ENCODE measurements at places on chromosomes 1 and 21.

- DNase-seq: no peak
These were observed 128.0 kb upstream of the KLHDC7A start for GRCh38 chr1:18352636-18353265.

GRCh38 chr1:234504969-234505768 lies 26.2 kb upstream of the TARBP1 start:
- DNase-seq: no peak

DNA sequence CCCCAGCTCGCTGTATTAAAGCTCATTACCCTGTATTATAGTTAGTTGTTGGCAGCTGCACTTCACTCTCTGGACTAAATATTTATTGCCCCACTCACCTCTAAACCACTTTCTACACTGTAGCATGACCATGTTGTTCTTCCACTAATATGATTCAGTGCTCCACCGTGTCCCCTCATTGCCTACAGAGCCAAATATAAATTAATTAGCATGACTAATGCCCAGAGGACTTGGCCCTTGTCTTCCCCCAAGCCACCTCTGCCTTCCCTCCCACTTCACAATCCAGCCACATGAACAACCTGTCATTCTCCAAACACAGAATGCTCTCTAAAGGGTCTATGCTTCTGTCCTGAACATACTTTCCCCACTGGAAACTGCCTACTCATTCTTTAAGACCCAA lies 276.5 kb downstream of the PLPP3 start:
- no peak for DNase-seq

- DNase-seq: no peak
These were observed 30.5 kb downstream of the NTNG1 start for GRCh38 chr1:107171333-107171732.

DNA sequence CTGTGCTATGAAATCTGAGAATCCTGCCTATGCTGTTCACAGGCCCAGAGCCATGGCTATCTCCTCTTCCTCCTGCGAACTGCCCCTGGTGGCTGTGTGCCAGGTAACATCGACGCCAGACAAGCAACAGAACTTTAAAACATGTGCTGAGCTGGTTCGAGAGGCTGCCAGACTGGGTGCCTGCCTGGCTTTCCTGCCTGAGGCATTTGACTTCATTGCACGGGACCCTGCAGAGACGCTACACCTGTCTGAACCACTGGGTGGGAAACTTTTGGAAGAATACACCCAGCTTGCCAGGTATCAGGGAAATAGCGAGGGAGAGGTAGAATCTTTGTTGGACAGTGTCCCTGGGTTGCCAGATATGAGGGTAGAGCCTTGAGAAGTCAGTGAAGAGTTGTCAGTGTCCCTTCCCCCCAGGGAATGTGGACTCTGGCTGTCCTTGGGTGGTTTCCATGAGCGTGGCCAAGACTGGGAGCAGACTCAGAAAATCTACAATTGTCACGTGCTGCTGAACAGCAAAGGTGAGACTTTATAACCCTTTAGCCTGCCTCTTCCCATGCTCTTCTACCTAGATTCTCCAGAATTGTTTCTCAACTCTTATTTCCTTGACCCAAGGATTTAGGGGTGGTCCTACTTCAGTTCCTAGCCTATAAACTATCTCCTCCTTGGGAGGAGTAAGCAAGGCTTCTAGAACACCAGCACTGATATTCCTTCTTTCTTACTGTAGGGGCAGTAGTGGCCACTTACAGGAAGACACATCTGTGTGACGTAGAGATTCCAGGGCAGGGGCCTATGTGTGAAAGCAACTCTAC lies 1.4 kb downstream of the NIT1 start:
- DNase-seq: peak; percentile 46

DNA sequence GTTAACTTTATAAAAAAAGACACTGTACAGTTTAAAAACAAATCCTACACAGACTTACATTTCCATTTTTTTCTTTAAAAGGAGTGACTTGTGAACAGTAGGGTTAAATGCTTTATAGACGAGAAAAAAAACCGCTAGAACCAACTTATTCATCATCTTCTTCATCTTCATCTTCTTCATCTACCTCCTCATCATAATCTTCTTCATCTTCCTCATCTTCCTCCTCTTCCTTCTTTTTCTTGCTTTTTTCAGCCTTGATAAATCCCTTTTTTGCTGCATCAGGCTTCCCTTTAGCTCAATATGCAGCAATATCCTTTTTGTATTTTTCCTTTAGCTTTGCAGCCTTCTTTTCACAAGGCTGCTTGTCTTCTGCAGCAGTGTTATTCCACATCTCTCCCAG lies 22.5 kb downstream of the FMO1 start:
- DNase-seq: no peak

- DNase-seq: no peak
These were observed 1.1 kb downstream of the SPSB1 start for GRCh38 chr1:9293533-9294404.

GRCh38 chr1:3568815-3569435 lies 42.4 kb downstream of the MEGF6 start:
- no peak for DNase-seq

GRCh38 chr1:182391362-182392049 lies at the start of gene GLUL:
Gene GLUL, minus strand, starts transcription at chr1:182391790. Its CDS starts 3,053 bp downstream, at chr1:182388737.
- DNase-seq: peak; percentile 97

DNA sequence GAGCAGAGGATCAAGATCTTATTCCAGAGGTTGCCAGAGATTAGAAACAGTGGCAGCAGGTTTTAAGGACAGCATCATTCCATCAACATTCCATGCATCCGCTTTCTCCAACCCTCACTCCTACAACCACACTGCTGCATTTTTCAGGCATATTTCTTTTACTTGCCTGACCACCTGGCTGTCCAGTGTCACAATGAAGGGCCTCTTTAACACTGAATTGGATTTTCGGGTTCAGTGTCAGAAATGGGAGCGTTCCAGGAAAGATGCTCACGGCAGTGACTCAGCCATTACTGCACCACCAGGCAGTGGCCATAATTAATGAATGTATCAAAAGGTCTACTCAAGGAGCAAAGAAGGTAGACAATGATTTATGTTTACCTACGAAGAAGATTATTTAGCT lies 200.4 kb upstream of the ESRRG start:
- DNase-seq: no peak

DNA sequence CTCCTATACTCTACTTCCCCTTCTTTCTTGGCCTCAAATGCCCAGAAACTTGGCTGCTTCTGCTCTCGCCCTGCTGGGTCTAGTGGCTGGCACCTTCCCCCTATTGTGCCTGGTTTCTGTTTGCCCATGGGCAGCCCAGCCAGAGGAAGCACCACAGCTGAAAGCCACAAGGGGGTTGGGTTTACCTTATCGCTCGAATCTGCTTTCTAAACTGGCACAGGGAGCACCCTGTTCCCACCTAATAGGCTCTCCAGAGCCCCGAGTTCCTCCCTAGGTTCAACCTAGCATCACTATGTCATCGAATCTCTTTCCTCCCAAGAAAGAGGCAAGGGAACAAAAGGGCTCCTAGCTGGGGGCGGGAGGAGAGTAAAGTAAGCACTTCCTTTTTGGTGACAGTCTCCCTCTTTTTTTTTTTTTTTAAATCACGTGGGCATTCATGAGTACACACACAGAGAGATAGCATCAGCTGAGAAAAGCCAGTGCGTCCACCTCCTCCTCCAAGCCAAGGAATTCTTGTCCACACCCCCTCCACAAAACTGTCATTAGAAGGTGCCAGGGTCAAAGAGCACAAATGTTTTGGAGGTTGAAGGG lies 72.8 kb downstream of the PLEKHA6 start:
- no peak for DNase-seq

DNA sequence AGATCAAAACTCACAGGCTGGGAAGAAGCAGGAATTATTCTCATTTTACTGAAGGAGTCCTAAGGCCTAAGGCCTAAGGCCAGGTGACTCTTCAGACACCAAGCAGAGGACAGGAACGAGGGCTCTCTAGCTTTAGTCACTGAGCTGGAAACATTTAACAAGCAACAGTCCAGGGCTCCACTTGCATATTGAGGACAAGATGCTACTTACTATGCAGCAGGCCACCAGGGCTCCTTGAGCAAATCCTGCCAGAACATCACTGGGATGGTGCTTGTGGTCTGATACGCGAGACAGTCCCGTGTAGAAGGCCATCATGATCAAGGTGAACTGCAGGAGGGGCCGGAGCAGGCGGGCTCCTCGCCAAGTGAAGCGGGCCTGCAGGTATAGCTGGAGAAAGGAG lies 67.6 kb downstream of the PLPP3 start:
- no peak for DNase-seq

GRCh38 chr1:54407154-54407403 lies 885 bp upstream of the SSBP3 start:
- DNase-seq: no peak

GRCh38 chr1:246537887-246538286 lies 28.2 kb downstream of the TFB2M start:
- no peak for DNase-seq

GRCh38 chr1:14969006-14969405 lies 184.5 kb upstream of the TMEM51 start:
- no peak for DNase-seq

GRCh38 chr1:86861424-86861823 lies 52.5 kb downstream of the SELENOF start:
- DNase-seq: no peak

GRCh38 chr1:70017770-70018169 lies 187.6 kb downstream of the LRRC40 start:
- DNase-seq: no peak

Measured in right hindlimb (tissue), 1 donor.